ENCODE measurements at places on chromosomes 5 and 9.

DNA sequence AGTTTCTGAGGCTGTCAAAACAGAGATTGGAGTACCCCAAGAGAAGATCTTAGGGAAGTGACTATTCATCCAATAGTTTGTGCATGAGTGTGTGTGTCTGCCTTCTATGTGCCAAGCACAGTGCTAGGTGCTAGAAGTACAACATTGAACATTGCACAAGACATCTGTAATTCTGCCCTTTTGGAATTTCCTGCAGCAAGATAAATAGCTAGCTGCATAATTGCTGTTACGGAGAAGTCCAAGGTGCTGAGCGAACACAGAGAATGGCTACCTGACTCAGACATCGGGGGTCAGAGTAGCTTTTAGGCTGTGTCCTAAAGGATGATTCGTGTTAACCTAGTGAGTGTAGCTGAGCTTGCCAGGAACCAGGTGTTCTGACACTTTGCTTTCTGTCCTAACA is 44.8 kb downstream of the PAPPA start:
- DNase-seq, result no peak

GRCh38 chr5:68744206-68744605 is 349.6 kb upstream of the SLC30A5 start:
- DNase-seq, result no peak

DNA sequence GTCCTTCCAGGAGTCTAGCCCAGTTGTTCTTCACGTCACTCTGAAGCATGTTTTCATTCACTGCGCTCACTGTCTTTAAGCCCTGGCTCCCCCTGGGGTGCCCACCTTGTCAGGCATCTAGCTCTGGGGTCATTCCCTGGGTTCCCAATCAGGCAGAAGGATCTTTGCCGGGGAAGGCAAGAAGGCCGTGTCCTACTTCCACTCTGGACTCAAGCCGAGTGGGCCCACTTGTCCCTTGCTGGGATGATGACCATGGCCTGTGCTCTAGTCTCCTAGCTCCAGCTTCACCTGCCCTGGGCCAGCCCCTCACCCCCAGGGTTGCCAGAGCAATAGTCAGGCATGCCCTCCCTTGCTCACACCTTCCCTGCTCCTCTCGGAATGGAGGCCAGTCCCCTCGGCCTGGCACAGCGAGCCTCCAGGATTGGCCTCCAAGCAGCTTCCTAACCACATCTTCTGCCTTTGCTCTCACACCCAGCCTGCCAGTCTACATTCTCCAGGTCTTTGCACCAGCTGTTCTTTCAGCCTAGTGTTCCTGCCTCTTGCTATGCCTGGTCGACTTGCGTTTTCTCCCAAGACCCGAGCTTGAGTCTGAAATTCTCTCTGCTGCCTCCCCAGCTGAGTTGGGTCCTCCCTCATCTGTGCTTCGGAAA is 32.2 kb upstream of the PSD2 start:
- no peak for DNase-seq

- no peak for DNase-seq
Measured at GRCh38 chr9:69622676-69623075, 49.5 kb downstream of the APBA1 start.

- no peak for DNase-seq
Measured at GRCh38 chr9:93127395-93127911, 6.6 kb downstream of the NINJ1 start.

- no peak for DNase-seq
Measured at GRCh38 chr5:169988206-169988605, 7.9 kb upstream of the INSYN2B start.

- no peak for DNase-seq
Measured at GRCh38 chr5:1966461-1966860, 83.7 kb upstream of the IRX4 start.

DNA sequence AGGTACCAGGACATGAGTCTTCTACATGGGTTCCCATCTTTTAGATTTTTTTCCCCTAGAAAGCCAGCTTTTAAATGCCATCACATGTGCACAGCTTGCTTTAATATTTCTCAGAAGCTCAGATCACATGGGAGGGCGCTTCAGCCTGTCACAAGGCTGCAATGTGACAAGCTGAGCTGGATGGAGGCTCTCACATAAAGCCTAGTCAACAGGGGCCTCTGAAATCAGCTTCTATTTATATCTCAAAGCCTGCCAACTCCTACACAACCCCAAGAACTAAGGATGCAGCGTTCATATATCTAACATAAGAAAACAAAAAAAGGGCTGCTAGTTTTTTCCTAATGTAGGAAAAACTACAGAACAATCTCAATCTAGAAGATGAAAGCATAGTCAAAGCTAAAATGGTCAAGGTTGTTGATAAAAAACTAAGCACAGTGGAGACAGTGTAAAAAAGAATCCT is 2.3 kb downstream of the ZFAND5 start:
- peak; percentile 77 for DNase-seq

DNA sequence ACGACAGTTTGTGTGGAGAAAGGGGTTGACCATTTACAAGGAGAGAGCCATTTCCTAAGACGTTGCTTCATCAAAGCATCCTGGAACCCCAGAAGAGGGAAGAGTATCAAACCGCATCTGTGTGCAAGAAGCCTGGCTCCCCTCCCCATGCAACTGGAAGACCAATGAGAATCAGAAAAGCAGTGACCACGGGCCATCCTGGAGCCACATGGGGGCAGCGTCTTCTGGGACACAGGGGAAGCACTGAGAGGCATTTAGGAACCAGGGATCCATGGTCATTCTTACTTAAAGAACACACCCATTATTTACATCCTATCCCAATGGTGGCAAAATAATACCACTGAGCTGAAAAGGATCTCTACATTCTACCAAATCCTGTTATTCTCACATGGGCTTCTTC is 29.3 kb downstream of the SEMA5A start:
- no peak for DNase-seq

- no peak for DNase-seq
Measured at GRCh38 chr5:32265902-32266301, 46.8 kb downstream of the MTMR12 start.

- DNase-seq, result no peak
Measured at GRCh38 chr9:89353989-89354388, 35.7 kb downstream of the SECISBP2 start.

DNA sequence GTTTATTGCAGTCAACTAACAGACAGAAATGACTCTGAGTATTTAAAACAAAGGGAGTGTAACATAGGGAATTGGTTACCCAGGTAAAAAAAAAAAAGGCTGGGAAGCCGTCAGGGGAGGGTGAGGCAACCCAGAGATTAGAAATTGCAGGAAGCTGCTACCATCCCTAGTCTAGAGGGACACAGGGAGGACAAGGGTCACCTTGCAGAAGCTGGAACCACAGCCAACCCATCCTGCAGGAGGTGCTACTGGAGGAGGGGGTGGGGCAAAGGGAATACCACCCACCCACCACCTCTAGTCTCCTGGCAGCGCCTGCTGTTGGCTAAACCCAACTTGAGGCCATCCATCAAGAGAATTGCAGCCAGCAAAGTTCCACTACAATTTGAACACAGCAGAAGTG is 6.5 kb downstream of the CAST start:
- no peak for DNase-seq

- DNase-seq, result no peak
Measured at GRCh38 chr9:76373173-76373783, 20.9 kb downstream of the RFK start.

GRCh38 chr9:7121664-7122063 is 363.9 kb downstream of the KDM4C start:
- no peak for DNase-seq

GRCh38 chr5:99605904-99606303 is 677.1 kb upstream of the CHD1 start:
- DNase-seq, result no peak

DNA sequence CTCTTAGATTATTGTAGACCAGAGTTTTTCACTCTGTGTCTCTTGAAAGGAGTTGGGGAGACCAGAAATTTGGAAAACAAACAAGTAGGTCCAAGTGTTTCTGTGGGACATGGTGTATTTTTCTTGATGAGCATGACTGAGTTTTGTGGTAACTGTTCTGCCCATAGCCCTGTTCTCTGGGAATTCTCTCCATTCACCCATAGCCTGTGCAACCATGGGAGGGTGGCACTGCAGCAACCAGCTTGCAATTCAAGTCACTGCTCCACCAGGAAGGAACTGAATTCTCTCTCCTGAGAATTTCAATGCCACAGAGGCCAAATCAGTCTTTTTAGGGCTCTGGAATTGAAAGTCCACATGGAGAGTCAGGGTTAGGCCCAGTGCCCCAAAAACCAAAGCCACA is 475.3 kb upstream of the TRPC7 start:
- DNase-seq, result no peak

DNA sequence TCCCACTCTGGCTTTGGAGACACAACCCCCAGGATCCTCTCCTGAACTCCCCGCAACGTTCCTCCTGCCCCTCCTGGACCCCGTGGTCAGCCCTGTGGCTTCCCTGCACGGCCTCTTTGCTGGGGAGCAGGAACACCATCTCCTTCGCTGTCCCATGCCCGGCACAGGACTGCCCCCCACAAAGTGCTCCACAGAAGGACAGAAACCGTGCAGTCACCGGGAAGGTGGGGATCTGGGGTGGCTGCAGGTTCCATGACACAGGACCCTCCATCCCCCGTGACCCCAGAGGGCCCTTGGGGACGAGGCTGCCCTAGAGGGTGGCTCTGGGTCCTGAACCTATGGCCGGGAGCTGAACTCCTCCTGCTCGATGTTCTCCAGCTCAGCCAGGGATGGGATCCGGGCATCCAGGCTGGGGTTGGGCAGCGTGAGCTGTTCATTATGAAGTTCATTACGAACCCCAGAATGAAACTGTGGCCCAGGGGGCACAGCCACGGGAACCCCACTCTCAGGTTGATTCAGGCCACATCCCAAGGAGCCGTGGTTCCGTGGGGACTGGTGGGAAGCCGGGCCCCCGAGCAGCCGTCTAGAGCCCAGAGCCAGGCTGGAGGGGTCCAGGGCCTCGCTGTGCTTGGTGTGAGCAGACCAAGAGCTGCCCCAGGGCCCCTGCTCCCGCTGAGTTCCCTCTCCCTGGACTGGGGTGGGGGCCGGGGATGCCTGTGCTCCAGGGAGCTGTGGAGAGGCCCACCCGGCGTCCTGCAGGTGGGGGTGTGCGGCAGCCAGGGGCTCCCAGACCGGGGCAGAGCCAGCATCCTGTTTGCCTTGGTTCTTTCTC is 684 bp upstream of the SLC6A19 start:
- no peak for DNase-seq

DNA sequence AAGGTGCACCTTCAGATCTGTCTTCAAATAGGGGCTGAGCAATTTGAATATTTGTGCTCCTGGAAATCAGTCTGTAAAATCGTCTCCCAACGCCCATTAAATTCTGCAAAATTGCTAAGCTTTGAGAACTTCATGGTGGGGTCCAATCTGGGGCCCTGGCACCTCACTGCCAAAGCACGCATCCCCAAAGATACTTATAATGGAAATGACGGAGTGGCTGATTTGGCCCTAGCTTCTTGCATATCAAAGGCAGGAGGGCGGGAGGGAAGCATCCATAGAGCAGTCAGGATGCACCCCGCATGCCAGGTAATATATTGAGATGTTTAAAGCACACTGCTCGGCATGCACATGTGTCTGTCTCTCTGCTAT is 422.3 kb downstream of the EBF1 start:
- no peak for DNase-seq

GRCh38 chr9:91720751-91721705 is 229.0 kb downstream of the ROR2 start:
- DNase-seq, result peak; percentile 16

- no peak for DNase-seq
Measured at GRCh38 chr9:125066839-125067619, 76.3 kb downstream of the SCAI start.

- no peak for DNase-seq
Measured at GRCh38 chr9:14722391-14723035, at the start of gene CER1. TSS of gene CER1 (minus strand) at chr9:14722733. CDS start at chr9:14722672, 61 bp downstream.

DNA sequence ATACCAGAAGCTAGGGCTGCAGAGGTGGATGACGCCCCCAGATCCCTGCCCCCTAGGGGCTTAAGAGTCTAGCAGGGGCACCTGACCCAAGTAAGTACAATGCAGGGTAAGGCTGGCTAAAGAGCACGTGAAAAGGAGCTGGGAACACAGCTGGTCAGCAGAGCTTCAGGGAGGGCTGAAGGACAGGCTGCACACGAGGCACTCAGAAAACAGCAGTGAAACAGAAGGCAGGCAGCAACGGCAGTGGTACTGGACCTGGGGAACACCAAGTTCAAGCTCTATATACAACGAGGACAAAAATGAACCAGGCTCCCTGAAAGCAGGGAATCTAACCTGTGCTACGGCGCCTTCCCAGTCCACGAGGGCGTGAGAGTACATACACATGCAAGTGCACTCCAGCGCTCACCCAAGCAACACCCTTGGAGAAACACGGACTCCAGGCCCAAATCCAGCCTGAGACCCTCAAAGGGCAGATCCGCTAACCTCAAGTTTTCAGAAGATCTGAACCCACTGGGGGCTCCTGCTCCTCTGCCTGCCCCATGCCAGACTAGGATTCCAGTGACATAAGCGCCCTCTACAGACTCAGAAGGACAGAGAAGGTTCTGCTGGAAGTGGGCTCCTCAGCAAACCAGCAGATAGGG is 57.4 kb downstream of the PSMB7 start:
- DNase-seq, result no peak

- no peak for DNase-seq
Measured at GRCh38 chr9:80134487-80134886, 562.7 kb downstream of the TLE4 start.

DNA sequence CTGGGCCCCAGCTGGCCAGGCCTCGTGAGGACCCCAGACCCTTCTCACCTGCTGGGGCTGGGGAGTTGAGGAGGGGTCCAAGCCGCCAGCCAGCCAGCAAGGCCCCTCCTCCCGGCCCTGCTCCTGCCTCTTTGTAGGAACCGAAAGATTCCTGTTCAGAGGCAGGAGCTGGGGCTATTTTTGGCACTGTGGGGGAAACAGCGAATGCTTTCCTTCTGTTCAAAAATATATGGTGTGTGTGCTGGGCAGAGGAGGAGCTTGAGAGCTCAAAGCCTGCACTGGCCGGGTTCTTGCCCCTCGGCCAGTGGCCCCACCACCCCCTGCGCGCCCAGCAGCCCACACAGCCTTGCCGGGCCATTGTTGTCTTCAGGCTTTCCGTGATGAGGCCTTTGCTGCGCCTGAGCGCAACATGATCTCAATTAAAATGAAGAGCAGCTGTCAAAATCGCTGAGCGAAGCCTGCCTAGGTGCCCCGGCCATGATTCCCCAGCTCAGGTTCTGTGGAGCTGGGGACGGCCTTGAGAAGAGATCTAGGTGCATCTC is 13.4 kb downstream of the NCS1 start:
- DNase-seq, result no peak

- no peak for DNase-seq
Measured at GRCh38 chr5:135715267-135716055, 119.0 kb upstream of the SLC25A48 start.

- DNase-seq, result no peak
Measured at GRCh38 chr5:181176254-181176952, 28.6 kb downstream of the TRIM7 start.

- DNase-seq, result no peak
Measured at GRCh38 chr9:14004110-14004509, 309.8 kb downstream of the NFIB start.

- peak; percentile 34 for DNase-seq
Measured at GRCh38 chr5:126615286-126615685, 14.5 kb downstream of the PHAX start.
